CD4-positive, CD25-positive, alpha-beta regulatory T cell (primary cell): ENCODE measurements at places on chromosomes 16 and 17. TPM values are rescaled to one million over a fixed set of nuclear protein-coding genes. Genes with fewer than 3 reads are reported as not detected.

GRCh38 chr16:88768071-88768783 is 16.8 kb downstream of the PIEZO1 start:
- H3K4me1 ChIP-seq: peaks cover 42% of the 10 kb centered on the region
- H3K27ac ChIP-seq: no peak overlapping the region
- no peaks in the 10 kb centered on the region for H3K27me3 ChIP-seq
- DNase-seq: no peak

DNA sequence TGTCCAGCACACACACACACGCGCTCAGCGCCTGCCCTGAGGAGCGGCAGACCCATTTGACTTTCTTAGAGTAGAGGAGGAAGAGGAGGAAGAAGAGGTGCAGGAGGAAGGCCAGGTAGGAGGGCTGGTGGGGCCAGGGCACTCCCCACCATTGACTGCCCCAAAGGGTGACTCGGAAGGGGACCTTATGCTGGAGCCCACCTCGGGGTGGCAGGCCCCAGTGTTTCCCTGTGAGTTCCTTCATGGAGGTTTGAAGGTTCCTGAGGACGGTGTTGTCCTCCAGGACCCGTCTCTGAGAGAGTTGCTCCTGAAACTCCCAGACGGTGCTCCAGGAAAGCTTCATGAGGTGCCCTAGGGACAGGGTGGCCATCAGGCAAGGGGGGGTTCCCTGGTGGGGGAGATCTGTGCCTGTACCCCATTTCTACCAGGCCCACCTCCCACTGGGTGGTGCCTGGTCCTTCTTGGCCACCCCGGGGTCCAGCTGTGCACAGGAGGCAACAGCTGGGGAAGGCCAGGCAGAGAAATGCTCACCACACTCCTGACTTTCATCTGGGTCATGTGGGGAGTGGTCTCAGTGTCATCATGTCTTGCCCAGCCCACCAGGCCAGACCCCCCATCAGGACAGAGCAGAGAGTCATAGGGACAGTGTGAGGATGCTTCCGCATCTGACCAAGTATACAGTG is 89.5 kb downstream of the TNFRSF13B start:
- no peaks in the 10 kb centered on the region for H3K27me3 ChIP-seq
- H3K4me1 ChIP-seq: no peaks in the 10 kb centered on the region
- DNase-seq: no peak
- H3K27ac ChIP-seq: no peak overlapping the region
- H3K4me3 ChIP-seq: no peak overlapping the region

GRCh38 chr17:28948873-28949184 is 2.5 kb downstream of the PHF12 start:
- DNase-seq: peak; percentile 17
- peak overlapping the region; percentile 92 for H3K27ac ChIP-seq
- H3K4me1 ChIP-seq: peaks cover 62% of the 10 kb centered on the region
- H3K27me3 ChIP-seq: no peaks in the 10 kb centered on the region

The BCL6B gene
- 0.42 TPM for total RNA-seq

The TRPV3 gene
- total RNA-seq: 0.25 TPM

The STAC2 gene
- not detected for total RNA-seq
